Caco-2 (cell line): ENCODE measurements at places on chromosomes 1 and 21. TPM values are rescaled to one million over a fixed set of nuclear protein-coding genes. Genes with fewer than 3 reads are reported as not detected.
A peak's percentile ranks its signal among the peaks of the same experiment; 100 is the strongest.

The ST6GALNAC5 gene
- total RNA-seq, result 0.09 and 0.14 TPM in 2 replicates

DNA sequence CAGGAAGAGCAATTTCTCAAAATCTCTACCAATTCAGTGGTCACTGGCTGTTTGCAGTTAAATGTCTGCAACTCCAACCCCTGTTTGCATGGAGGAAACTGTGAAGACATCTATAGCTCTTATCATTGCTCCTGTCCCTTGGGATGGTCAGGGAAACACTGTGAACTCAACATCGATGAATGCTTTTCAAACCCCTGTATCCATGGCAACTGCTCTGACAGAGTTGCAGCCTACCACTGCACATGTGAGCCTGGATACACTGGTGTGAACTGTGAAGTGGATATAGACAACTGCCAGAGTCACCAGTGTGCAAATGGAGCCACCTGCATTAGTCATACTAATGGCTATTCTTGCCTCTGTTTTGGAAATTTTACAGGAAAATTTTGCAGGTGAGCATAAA is 167.2 kb downstream of the CRB1 start:
- no peak for DNase-seq

DNA sequence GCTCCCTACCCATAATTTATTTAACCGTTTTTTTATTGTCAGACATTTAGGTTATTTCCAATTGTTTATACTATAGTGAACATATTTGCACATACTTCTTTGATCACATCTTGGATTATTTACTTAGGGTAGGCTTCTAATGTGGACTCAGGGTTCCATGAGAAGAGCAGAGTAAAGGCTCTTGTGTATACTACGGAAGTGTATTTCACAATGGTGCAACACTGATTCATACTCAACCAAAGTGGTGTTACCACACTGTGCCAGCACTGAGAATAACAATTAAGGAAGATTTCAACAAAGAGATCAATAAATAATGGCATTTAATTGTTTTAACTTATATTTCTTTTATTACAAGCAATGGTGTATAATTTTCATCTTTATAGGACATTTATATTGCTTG is 251.2 kb downstream of the ZNF326 start:
- no peak for DNase-seq

GRCh38 chr1:111179968-111180533 is 20.4 kb downstream of the DENND2D start:
- no peak for DNase-seq

DNA sequence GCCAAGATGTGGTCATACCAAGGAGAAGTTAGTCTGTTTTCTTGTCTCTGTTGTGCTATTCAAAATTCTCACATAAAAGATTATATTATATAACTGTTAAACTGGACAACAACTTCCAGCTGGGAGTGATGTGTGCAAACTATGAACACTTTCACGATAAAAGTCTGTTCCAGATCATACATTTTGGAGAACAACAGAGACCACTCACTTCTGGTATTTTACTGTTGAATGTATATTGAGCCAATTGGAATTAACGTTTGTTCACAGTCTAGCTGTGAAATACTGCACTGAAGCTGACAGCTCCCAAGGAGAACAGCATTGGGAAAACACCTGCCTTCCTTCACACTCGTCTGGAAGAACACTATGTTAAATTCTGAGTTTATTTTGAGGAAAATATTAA is 860 bp upstream of the SHCBP1L start:
- no peak for DNase-seq

- peak; percentile 76 for DNase-seq
Observed at GRCh38 chr21:46184625-46185555, 631 bp upstream of the SPATC1L start.
